Astrocyte (in vitro differentiated cells and primary cell): ENCODE measurements at places on chromosomes 7 and 10.
A peak's percentile ranks its signal among the peaks of the same experiment; 100 is the strongest.

- peak; percentile 91 for DNase-seq
Observed at GRCh38 chr7:28573651-28574301, 161.5 kb downstream of the CREB5 start.

DNA sequence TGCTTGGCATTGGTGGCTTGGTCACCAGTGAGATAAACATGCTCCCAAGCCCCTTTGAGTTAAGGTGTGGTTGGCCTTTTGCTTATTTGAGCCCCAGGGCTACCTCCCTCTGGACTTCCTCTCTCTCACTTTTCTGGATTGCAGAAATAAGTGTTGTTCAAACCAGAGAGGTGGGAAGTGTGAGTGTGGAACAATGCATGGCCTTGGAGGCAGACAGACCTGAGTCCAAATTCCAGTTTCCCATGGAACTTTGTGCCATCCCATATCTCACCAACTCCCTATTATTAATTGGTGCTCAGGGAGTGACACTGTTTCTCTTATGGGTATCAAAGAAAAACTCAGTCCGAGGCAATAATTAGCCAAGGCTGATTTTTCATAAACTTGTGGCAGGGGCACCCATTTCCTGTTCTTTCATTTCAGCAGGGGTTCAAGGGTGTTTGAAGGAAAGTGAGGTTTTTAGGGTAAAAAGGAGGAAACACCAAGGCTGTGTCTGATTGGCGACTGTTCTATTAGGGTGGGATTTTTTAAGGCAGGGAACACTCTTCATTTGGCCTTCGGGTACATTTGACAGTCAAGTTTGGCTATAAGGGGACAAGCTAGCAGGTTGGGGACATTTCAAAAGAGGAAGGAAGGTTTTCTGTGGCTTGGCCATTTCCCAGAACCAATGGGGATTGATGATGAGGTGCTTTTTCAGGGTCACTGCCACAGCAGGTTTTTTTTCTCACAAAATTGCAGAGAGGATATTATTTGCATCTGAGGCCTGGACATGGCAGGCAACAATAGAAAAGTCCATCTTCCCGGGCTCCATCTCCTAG, 148.8 kb upstream of the NPY start:
- DNase-seq = no peak

GRCh38 chr10:130757821-130758489, 553.6 kb downstream of the TCERG1L start:
- no peak for DNase-seq

- no peak for DNase-seq
Observed at GRCh38 chr10:115030483-115031200, 62.5 kb upstream of the ATRNL1 start.

DNA sequence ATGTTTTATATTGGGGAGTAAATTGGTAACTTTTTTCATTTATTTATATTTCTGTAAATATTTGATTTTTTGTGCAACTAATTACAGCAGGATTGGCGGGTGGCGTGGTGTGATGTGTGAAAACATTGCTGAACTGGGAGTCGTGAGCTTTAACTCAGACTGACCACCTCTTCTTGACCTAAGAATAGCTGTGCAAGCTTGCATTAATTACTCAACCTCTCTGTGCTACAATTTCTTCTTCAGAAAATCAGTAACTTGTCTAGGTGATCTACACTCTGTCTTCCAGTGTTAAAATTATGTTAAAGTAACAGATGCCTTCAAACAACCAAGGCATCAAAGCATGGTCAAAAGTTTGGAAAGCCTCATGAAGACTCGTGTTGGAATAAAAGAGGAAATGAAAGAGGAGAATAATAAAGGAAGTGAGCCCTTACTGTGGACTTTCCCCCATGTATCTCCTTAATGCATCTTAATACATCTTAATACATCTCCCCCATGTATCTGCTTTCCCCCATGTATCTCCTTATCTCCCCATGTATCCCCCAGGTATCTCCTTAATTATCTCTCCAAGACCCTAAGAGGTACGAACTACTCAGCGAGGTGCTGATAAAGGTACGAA, 71.2 kb downstream of the SVIL start:
- no peak for DNase-seq

- no peak for DNase-seq
Observed at GRCh38 chr7:133036289-133036688, 45.6 kb downstream of the CHCHD3 start.

DNA sequence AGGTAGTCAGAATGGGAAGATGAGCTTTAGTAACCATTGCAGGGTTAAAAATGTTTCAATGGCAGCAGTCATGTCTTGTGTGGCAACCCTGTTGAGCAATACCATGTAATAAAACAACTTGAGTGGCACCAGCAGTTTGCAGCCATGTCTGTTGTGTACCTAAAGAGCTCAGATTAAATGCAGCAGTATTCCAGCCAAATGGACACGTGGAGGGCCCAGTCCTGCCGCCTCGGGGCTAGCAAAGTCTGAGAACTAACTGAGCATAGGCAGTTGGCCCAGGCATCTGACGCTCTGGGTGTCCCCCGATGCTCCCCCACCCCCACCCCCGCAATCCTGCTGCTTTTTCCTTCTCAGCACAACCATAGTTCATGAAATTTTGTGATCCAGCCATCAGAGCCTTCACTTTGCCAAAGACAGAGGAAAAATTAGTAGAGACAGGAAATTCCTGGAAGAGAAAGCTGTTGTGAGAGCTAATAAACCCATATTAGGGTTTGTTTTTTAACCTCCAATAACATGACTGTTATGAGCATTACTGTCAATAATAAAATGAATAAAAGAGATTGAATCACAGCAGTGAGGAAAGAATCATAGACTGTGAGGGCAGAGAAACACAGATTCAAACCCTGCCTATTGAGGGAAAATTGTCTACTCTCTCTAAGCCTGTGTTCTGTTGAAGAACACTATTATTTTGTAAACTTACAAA, 220.6 kb upstream of the RHOBTB1 start:
- DNase-seq = no peak

- peak; percentile 79 for DNase-seq
Observed at GRCh38 chr10:24897326-24897926, 55.0 kb downstream of the PRTFDC1 start.
